Body of pancreas (tissue), 4 donors: ENCODE measurements at places on chromosomes 11 and 22.

GRCh38 chr11:95692526-95693260 lies 96.9 kb downstream of the FAM76B start:
- no peak for DNase-seq

- no peak for DNase-seq
Observed at GRCh38 chr11:6856871-6857270, 6.0 kb upstream of the OR10A2 start.

- no peak for DNase-seq
Observed at GRCh38 chr11:93199616-93200015, 1.8 kb upstream of the SLC36A4 start.

GRCh38 chr11:61834278-61835048 lies 6.4 kb downstream of the FADS2 start:
- DNase-seq: no peak

- no peak for DNase-seq
Observed at GRCh38 chr11:70556884-70557741, 158.8 kb downstream of the CTTN start.

- DNase-seq: no peak
Observed at GRCh38 chr11:68509066-68509465, 48.5 kb downstream of the PPP6R3 start.

DNA sequence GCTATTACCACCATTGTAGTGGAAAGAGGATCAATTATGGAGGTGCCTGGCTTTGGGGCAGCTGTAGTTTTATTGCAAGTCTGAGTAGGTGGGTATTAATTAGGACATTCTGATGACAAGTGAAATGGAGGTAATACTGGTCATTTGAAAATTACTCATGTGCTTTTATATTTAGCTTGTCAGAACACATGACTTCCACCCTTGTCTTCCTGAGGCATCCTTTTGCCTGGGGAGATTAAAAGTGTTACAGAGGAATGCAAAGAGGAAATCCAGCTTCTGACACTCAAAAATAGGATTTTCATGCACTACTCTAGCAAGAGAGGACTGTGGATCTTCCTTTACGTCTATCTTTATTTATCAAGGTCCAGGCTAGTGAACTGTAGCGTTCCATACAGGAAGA lies 44.7 kb upstream of the CAPRIN1 start:
- no peak for DNase-seq

DNA sequence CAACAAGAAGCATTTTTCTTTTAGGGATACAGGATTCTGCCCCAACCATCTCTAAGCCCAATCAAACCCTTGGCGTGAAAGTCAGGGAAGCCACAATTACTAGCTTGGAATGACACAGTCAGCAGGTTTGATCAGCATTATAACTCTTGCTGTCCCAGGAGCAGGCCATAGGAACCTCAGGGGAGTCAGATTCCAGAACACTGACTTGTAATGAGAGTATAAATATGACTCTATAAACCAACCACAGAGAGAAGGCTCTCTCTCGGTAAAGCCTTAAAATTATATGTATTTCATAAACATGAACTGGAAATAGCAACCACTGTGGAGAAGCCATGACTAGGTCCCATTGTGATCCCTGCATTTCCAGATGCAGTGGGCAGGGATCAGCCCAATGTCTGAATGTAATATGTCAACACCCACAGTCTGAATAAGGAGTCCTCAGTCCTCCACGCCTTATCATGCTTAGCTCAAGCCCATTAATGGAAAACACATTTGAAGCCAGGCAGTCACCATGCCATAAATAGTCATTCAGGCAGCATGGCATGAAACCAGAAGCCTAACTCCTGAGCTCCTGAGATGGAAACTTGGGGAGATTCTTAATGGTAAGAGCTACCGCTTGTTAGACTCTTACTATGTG lies 99.1 kb upstream of the MTNR1B start:
- DNase-seq: no peak

- DNase-seq: no peak
Observed at GRCh38 chr22:19865141-19865829, 10.6 kb upstream of the GNB1L start.

DNA sequence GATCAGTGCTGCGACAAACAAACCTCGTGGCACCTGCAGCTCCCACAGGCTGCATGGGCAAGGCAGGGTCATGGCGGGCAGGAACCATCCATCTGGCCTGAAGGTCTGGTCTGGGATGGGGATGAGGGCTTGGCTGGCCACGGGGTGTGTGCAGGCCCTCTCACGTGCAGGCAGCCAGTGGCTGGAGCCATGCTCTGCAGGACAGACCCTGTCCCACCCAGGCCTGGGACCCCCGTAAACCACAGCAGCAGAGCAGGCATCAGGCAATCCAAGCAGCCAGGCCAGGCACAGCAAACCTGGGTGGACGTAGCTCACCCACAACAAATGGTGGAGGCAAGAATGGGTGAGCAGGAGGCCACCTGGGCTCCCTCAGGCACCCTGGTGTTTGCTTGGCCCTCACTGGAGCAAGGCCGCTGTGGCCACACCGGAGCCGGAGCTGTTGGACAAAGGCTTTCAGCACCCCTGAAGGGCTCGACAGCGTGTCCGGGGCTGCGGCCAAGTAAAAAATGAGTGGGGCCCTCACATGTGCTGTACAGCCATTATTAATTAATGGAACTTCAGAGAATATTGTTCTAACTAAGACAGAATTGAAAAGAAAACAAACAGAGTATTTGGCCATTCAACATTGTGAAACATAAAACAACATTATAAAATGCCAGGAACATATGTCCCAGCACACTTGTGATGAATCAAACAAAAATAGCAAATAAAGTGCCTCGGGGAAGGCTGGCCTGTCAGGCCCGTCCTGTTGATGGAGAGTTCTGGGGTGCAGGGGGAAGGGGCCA lies 24.0 kb upstream of the GNB1L start:
- peak; percentile 6 for DNase-seq

GRCh38 chr11:108847298-108847990 lies 182.6 kb downstream of the DDX10 start:
- DNase-seq: no peak

DNA sequence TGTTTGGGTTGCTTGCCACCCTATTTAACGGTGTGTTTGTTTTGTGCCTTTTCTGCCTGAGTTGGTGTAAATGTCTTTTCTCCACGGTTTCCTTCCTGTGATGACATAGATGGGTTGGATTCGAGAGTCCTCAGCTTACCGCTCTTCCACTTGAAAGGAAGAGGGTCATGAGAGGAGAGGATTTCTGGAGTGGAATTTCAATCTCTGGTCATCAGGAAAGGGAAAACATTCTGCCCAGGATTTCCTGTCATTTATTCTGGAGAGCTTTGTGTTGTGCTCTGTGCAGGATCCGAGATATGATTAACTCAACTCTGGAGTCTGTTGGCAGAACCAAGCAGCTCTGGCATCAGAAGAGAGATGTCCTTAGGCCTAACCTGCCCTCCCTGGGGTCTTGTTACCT lies 605.2 kb downstream of the NTM start:
- no peak for DNase-seq
